Fibroblast of the conjunctiva (primary cell): ENCODE measurements at places on chromosomes 2 and 18.
A peak's percentile ranks its signal among the peaks of the same experiment; 100 is the strongest.

DNA sequence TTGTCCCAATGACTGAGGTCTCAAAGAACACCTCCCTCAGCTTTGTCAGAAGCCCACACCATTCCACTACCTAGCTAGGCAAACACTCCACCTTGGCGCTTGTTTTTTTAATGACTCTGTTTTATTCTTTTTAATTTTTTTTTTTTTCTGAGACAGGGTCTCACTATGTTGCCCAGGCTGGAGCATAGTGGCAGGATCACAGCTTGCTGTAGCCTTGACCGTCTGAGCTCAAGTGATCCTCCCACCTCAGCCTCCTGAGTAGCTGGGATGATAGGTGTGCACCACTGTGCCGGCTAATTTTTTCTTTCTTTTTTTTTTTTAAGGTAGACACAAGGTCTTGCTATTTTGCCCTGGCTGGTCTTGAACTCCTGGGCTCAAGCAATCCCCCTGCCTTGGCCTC is 101.9 kb downstream of the SLC25A12 start:
- DNase-seq: no peak

DNA sequence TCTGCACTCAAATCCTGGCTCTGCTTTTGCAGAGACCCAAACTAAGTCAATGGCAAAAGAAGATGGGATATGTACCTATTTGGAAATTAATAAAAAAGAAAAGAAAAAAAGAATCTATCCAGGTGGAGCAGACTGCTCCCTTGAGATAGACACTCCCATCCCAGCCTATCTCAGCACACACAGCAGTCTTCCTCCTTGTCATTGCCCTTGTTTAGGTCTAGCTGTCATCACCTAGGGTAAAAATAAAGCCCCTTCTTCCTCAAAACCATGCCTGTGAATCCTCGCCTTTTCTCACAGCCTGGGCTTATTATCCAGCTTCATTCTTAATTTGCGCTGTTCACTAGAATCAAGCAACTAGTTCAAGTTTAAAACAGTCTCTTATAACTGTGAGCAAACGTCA is 30.7 kb upstream of the ACSL3 start:
- DNase-seq: no peak

- no peak for DNase-seq
Observed at GRCh38 chr2:15799432-15799827, 140.9 kb upstream of the MYCN start.

DNA sequence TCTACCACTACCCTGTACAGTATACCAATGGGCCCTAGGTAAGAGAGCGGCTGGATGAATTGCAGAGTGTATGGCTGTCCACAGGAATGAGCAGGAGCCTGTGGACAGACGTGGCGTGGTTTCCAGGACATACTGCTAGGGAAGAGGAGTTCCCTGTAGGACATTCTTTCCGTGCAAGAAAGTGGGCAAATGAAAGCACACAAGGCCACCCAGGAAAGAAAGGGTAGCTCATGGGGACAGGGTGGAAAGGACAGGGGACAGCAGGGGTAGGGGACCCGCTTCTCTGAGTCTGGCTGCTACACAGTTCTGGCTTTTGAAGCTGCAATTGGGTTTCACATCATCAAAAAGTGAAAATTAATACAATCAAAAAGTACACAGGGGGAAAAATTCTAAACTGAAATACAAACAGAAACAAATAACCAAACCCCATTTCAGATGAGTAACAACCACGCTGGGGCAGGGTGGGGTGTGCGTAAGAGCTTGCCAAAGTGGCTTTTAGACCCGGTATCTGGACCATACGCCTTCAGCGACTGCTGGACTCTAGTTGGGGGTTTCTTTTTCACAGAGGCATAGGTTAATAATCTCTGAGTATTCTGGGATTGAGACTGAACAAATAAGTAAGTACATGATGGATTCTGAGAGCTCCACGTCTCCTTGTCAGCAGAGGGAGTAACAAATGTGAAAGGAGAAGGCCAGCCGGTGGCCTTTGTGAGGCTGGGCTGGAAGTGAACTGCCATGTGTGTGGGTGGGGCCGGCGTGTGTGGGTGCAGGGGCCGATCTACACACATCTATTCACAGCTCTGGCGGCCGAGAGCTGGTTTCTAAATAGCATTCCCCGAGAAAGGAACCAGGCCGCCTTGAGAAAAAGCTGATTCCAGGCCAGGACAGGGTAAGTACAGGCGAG is 84.0 kb downstream of the HDAC4 start:
- no peak for DNase-seq

- peak; percentile 30 for DNase-seq
Observed at GRCh38 chr18:75162467-75162866, 46.5 kb downstream of the PTGR3 start.

DNA sequence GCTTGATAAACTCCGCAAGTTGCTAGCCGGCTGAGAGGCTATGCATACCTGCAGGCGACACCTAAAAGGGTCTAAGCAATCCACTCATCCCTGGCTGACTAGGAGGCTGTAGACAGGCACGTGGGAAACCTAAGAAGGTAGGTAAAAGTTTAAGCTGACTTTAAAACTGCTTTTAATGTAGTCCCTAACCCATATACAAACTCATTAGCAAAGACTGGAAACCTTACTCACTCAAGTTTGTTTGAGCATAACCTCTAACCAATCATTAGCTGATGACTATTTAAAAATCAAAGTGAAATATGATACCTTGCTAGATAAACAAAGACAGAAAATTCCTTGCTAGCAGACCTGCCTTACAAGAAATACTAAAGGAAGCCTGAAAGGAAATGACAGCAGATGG is 106.4 kb downstream of the EXOC6B start:
- no peak for DNase-seq
